ENCODE measurements at places on chromosomes 3 and 15. TPM values are rescaled to one million over a fixed set of nuclear protein-coding genes. Genes with fewer than 3 reads are reported as not detected.

GRCh38 chr3:122146466-122146865 lies 37.0 kb upstream of the CASR start:
- DNase-seq: no peak

GRCh38 chr3:18402239-18402799 lies 22.8 kb downstream of the SATB1 start:
- DNase-seq: no peak

DNA sequence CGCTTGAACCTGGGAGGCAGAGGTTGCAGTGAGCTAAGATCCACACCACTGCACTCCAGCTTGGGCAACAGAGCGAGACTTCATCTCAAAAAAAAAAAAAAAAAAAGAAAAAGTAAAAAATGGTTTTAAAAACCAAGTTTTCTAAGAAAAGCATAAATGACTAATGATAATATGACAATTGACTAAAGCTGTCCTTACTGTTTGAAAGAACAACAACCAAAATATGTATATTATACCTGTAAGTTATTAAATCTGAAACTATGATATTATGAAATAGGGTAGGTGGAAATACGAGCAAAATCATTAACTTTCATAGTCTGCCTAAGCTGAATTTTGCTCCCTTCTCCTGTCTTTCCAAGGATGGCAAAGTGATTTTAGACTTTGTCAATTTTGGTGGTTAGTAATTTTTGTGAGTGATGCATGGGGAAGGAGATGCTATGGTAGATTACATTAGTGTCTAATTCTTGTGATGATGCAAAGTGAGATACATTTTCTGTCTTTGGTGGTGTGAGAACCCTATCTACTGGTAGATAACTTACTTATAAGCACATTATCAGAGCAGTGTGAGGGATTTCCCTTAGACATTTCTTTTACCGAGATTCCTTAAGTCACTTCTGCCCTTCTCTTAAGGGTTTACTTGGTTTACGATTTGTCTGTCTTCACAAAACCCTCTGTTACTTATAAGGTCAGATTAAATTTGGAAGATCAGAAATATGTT lies 10.6 kb upstream of the CHD2 start:
- DNase-seq: no peak

DNA sequence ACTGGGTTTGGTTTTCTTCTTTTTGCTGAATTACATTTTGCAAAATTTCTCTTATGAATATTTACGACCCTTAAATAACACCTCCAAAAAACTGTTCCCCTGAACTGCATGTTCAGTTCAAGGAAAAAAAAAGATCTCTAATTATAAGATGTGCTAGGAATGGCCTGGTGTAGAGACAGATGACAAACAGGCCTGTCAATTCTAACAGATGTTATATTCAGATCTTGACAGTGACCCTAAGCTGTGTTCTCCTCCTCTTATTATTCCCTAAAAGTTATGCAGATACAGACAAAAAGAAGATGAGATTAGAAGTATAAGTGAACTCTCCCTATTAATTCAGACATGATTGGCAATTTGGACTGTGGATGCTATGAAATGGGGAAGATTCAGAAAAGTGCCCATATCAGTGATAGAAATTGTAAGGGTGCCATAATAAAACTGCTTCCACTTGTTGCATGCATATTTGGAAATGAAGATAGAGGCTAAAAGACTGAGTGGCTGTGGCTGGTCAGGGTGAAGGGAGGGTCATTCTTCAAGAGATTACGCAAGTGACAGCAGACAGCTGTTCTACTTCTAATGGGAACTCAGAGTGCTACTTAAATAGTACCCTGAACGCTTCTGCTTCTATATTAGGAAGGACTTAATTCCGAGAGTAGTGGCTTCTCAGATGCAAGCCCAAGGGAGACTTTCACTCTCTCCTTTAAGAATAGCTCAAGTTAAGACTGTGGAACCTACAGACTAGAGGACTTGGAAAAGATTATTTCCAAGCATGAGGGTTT lies 75.5 kb downstream of the ADAMTS9 start:
- peak; percentile 82 for DNase-seq

GRCh38 chr3:39528844-39529243 lies 61.4 kb downstream of the MOBP start:
- no peak for DNase-seq

- no peak for DNase-seq
Observed at GRCh38 chr3:29088579-29088978, 192.3 kb upstream of the RBMS3 start.

DNA sequence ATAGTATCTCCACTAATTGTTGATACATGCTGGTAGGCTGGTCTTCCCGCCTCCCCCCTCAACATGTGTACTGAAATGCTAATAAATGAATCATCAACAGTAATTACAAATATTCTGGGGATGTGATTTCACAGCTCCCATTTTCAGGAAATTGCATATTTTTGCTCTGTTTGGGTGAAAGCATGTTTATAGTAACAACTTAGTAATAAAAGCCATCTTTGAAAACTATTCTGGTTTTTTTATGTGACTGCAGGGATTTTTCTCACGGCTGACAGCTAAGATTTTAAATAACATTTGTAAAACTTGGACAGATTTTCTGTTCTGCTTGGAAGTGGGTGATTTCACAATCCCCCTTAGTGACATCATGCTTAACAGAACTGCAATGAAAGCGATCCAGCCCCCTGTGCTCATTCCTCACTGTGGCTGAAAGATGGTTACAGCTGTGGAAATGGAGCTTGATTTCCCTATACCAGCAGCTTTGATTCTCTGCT lies 25.6 kb upstream of the FAM174B start:
- peak; percentile 98 for DNase-seq

- DNase-seq: no peak
Observed at GRCh38 chr3:136885357-136886213, 23.6 kb downstream of the NCK1 start.

DNA sequence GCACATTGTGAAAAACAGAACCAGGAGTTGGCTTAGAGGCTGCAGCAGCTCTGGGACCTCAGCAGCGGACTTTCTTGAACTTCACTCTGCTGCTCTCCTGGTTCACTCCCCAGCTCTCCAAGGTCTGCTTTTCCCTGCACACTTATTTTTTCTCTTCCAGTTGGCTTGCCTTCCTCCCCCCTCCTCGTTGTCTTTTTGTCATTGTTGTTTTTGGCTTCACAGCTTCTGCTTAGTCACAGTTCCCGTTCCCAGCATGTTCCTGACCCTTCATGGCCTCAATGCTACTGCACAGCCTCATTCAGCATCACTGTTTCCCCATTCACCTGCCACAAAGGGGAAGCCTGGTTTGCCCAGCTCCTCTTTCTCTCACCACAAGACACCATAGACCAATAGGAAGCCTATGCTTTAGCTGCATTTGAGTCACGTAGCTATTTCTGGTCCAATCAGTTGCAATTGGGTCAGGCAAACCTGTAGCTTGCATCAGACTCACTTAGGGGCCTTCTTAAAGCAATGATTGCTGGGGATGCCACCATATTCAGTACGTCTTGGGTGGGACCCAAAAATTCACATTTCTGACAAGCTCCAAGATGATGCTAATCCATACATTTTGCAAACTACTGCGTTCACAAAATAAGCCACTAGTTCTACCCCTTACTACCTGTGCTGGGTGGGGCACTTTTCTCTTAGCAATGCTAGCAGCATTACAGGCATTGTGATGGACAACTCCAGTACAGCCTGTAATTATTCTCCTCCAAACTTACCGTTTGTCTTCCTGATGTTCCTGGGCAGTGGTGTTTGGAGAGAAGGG lies 7.8 kb upstream of the SUMF1 start:
- peak; percentile 61 for DNase-seq

GRCh38 chr15:78977091-78977571 lies 32.3 kb upstream of the CTSH start:
- DNase-seq: no peak

DNA sequence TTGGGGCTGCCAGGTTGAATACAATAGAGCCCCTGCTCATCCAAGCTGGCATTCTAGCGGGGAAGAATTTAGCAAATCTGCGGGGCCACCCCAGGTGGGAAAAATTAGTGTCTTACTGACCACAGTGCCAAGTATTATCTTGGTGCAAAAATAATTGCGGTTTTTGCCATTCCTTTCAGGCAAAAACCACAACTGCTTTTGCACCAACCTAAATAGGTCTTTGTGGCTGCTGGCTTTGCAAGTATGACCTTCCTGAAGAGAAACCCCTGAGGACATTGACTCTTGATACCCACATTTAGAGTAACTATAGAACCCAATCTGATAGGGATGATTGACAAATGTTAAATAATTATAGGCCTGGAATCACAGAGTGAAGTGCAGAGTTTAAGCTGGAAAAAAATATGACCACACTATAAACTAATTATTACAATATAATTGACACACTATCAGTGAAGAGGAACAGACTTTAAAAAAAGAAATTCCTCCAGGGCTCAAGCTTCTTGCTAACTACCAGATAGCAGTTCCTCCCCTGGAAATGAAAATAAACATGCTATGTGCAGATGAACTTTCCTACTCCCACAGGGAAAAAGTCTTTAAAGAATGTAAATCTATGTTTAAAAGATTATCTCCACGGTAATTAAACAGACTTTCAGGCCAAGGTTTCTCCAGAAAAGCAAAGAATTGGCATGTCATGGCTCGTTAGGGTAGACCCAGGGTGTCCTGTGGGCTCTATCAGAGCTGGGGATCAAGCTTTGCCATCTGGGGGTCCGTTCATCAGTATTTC lies 34.4 kb downstream of the CA12 start:
- peak; percentile 47 for DNase-seq

DNA sequence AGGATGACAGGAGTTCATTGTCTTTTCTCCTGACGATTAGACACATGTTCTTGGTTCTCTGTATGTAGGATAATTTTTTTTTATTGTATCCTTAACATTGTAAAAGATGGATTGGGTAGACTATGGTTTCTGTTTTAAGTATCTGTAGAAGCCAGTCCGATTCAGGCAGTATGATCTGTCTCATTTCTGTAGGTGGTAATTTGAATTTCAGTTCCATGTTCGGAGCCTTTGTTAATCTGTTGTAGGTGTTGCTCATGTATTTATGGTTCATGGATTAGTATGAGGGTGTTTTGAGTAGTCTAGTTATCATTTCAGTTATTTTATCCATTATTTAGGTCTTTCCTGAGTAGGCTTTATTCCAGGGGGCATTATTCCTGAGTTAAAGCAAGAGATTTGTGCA lies 32.4 kb upstream of the MME start:
- no peak for DNase-seq

DNA sequence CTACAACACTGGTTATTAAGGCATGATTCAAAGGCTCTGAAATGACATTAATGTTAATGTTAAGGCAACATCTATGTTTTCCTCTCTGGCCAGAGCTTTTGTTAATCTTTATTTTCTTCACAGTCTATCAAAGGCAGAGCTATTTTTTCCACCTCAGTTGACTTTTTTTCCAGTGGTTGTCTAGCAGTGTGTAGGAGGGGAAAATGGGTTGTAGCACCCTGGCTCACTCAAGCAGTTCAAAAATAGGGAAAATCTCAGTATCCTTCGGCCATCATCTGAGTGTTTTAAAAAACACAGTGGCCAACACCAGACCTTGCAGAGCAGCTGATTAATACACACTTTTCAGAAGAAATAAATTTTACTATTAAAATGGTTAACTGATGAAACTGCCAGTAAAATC lies 21.4 kb downstream of the CBLB start:
- no peak for DNase-seq

- peak; percentile 94 for DNase-seq
Observed at GRCh38 chr3:131396170-131396569, 14.6 kb downstream of the NUDT16 start.

- DNase-seq: no peak
Observed at GRCh38 chr15:27466758-27467157, 495.8 kb downstream of the GABRG3 start.

DNA sequence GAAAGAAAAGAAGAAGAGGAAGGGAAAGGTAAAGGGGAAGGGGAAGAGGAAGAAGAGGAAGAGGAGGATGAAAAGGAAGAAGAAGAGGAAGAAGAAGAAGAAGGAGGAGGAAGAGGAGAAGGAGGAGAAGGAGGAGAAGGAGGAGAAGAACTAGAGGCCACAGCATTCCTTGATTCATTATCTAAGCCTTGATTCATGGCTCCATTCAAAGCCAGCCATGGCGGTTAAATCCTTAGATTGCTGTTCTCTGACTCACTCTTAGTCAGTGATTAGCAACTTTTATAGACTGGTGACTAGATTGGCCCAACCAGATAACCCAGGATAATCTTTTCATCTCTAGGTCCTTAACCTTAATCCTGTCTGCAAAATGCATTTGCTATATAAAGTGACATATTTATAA lies 47.6 kb downstream of the OSTN start:
- DNase-seq: no peak

DNA sequence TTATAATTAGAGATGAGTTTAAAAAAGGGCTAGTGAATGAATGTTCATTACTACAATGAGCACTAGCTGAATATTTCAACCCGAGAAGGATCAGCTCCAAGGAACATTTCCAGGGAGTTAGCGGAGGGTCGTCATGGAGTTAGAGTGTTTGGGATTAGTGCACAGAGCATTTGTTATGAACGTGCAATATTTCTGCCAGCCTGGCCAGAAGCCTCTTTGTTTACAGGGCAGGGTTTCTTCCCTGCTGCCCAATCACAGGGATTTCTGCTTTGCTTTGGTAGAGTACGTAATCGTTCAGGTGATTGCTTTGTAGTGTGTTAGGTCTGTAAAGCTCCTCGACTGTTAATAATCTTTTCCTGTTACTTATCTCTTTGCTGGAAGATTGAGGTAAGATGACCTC lies 5.9 kb downstream of the CGNL1 start:
- DNase-seq: peak; percentile 59

DNA sequence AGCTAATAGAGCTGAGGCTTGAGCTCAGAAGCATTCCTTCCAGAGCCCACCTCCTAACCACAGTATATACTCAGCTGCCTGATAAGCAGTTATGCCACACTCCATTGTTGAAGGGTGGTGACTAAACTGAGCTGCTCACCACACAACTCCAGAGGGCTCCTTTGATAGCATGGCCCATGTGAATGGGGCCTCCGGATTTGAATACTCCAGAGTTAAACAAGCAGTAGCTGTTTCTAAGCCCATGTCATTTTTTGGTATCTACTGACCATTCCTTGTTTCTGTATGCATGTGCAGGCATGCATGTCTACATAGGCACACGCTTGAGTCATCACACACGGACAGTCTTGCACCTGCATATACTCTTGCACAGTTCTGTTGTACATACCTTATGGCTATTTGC lies 28.9 kb downstream of the IGSF10 start:
- no peak for DNase-seq

DNA sequence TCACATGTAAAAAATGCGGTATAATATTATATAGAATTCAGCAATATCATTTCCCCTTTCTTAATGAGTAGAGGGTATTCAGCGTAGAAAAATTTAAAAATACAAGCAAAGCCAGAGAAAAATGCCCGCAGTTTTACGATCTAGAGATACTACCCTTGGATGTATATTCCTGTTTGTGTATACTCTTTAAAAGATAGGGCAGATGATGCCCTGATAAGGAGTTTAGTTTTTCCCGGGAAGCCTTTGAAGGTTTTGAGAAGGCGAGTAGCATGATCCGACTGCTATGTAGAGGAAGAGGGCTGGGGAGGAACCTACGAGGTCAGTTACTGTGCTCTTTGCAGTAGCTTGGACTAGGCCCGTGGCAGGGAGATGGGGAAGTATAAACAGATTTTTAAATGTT lies 1.2 kb downstream of the YEATS2 start:
- peak; percentile 70 for DNase-seq

- no peak for DNase-seq
Observed at GRCh38 chr3:61136191-61136590, 115.1 kb downstream of the FHIT start.

HRG gene
- polyA plus RNA-seq: not detected

NKIRAS1 gene
- 14.3 TPM for polyA plus RNA-seq

SH2D7 gene
- polyA plus RNA-seq: 0.12 TPM

ST3GAL6 gene
- polyA plus RNA-seq: 7.5 TPM

GOLGA8R gene
- polyA plus RNA-seq: 3.0 TPM

PTH1R gene
- polyA plus RNA-seq: 9.3 TPM

CORO2B gene
- polyA plus RNA-seq: 4.5 TPM

ERICH6 gene
- polyA plus RNA-seq: 0.53 TPM

All from muscle of leg (tissue), 16 donors.